ENCODE measurements at places on chromosomes 12 and 14. TPM values are rescaled to one million over a fixed set of nuclear protein-coding genes. Genes with fewer than 3 reads are reported as not detected.

The ADCY6 gene
- not detected for total RNA-seq

The AQP6 gene
- total RNA-seq, result not detected

DNA sequence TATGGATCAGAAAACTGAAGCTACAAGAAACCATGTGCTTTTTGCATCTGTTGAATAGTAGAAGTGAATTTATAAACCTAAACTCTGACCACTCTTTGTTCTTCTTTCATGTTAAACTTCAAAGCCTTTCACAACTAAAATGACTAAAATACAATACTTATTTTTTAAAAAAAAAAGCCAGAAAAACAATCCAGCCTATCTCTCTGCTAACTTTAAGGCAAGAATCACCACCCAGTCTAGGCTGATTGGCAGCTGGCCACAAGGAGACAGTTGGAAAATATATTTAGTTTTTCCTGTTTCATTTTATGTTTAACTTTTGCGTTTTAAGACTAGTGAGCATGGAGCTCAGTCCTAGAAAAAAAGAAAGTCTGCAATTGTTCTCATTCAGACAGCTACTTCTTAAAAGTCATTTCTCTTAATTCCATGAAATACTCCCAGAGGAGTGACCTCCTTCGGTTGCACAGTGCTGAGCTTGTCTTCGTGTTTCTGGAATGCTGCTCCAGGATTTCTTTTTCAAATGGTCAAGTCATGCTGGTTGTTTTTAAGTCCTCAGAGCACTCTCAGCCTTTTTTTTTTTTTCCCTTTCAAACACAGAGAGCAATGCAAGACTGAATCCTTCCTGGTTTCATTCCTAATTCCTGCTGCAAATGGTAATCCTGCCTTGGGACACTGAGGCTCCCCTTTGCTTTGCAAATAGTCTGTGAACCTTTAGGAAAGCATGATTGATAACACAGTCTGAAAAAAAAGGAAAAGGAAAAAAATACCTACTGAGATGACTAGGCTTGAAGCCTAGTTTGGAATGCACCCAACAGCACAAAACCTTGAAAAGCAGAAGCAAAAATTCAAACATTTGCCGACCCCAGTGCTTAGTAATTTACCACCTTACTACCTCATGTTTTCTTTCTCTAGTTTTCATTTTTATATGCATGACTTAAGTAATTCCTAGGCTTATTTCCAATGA is 233.3 kb upstream of the DAAM1 start:
- H3K4me1 ChIP-seq, result peaks cover 5% of the 10 kb centered on the region
- DNase-seq, result no peak
- H3K4me3 ChIP-seq, result no peak overlapping the region
- H3K36me3 ChIP-seq, result peaks cover 1% of the 10 kb centered on the region
- peaks cover 23% of the 10 kb centered on the region for H3K27me3 ChIP-seq
- no peak overlapping the region for H3K27ac ChIP-seq

- H3K4me3 ChIP-seq, result no peak overlapping the region
- H3K27me3 ChIP-seq, result no peaks in the 10 kb centered on the region
- H3K4me1 ChIP-seq, result peaks cover 13% of the 10 kb centered on the region
- no peaks in the 10 kb centered on the region for H3K36me3 ChIP-seq
These were observed 36.9 kb downstream of the SLC15A4 start for GRCh38 chr12:128786741-128787391.

- no peak overlapping the region for H3K4me3 ChIP-seq
- no peaks in the 10 kb centered on the region for H3K36me3 ChIP-seq
- H3K4me1 ChIP-seq, result no peaks in the 10 kb centered on the region
- DNase-seq, result no peak
These were observed 101.4 kb downstream of the PLEKHA5 start for GRCh38 chr12:19230896-19231295.

DNA sequence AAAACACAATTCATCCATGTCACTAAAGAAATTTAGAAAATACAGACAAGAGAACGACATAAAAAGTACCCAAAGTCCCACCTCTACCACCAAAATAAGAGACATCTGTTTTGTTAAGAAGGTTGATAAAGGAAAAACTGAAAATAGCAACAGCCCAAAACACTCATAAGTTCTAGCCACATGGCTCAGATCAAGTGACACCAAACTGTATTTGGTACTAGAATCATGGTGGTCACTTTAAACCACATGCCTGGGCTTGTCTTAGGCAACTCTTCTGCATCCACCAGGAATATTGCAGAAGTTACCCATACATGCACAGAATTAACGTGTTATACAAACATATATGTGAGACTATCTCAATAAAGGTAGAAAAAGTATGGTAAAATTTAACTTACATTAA is 78.2 kb upstream of the GTF2A1 start:
- H3K4me1 ChIP-seq, result peaks cover 14% of the 10 kb centered on the region
- no peak overlapping the region for H3K27ac ChIP-seq
- no peaks in the 10 kb centered on the region for H3K27me3 ChIP-seq
- DNase-seq, result no peak
- no peak overlapping the region for H3K4me3 ChIP-seq

- no peak overlapping the region for H3K27ac ChIP-seq
- H3K4me1 ChIP-seq, result peaks cover 11% of the 10 kb centered on the region
- H3K27me3 ChIP-seq, result no peaks in the 10 kb centered on the region
- no peak for DNase-seq
These were observed 5.3 kb downstream of the RNF41 start for GRCh38 chr12:56216461-56216860.

- no peak overlapping the region for H3K27ac ChIP-seq
- no peaks in the 10 kb centered on the region for H3K36me3 ChIP-seq
- H3K27me3 ChIP-seq, result no peaks in the 10 kb centered on the region
- no peaks in the 10 kb centered on the region for H3K4me1 ChIP-seq
These were observed 425.9 kb downstream of the FSCB start for GRCh38 chr14:44081146-44081545.

DNA sequence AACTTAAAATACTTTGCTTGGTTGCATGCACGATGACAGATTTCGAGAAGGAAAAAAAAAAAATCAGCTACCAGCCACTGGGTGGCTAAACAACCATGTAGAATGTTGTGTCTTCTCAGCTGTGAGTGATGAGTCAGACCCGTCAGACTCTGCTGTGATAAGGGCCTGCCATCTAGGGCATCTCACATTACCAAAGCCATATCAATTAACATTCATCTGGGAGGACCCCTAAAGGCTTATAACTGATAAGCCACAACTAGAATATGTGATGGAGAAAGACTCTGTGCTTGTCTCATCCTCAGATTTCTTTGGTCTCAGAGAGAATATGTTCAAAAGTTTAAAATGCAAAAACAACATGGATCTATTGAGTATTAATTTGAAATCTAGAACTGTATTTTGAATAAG is 111.5 kb downstream of the PAX9 start:
- no peak overlapping the region for H3K4me3 ChIP-seq
- no peak for DNase-seq
- H3K4me1 ChIP-seq, result no peaks in the 10 kb centered on the region
- no peaks in the 10 kb centered on the region for H3K27me3 ChIP-seq
- H3K27ac ChIP-seq, result no peak overlapping the region
- no peaks in the 10 kb centered on the region for H3K36me3 ChIP-seq

DNA sequence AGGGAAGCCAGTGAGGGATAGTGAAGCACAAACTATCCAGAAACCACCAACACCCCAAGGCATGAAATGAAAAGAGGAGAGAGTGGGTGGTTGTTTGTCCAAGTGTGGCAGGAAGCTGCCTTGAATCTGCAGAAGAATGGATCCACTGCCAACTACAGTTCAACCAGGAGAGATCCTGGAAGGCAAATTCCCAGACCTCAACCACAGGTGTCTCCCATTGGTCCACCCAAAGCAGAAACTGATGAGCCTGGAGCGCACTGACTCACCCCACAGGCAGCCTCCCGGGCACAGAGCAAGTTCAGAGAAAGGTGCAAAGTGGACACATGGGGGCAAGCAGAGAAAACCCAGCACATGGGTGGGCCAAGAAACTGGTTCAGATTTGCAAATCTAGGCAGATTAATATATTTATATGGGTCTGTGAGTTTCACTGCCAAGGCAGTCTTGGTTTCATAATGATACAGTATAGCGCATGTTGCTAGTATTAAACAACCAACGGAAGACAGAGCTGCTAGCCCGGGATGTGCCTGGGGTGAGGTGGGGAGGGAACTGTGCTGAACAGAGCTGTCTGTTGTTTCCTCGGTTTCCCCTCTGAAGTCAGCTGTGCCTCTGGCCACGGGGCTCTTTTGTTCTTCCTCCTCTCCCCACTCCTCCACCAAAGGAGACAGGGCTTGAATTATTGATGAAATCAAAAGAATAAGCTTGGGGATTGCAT is 416.2 kb upstream of the CCDC196 start:
- no peak for DNase-seq
- no peaks in the 10 kb centered on the region for H3K36me3 ChIP-seq
- H3K27ac ChIP-seq, result peak overlapping the region; percentile 3
- H3K4me3 ChIP-seq, result no peak overlapping the region
- peaks cover 5% of the 10 kb centered on the region for H3K27me3 ChIP-seq
- peaks cover 13% of the 10 kb centered on the region for H3K4me1 ChIP-seq
